Thoracic aorta (tissue), 2 donors: ENCODE measurements at places on chromosomes 11 and 22.

DNA sequence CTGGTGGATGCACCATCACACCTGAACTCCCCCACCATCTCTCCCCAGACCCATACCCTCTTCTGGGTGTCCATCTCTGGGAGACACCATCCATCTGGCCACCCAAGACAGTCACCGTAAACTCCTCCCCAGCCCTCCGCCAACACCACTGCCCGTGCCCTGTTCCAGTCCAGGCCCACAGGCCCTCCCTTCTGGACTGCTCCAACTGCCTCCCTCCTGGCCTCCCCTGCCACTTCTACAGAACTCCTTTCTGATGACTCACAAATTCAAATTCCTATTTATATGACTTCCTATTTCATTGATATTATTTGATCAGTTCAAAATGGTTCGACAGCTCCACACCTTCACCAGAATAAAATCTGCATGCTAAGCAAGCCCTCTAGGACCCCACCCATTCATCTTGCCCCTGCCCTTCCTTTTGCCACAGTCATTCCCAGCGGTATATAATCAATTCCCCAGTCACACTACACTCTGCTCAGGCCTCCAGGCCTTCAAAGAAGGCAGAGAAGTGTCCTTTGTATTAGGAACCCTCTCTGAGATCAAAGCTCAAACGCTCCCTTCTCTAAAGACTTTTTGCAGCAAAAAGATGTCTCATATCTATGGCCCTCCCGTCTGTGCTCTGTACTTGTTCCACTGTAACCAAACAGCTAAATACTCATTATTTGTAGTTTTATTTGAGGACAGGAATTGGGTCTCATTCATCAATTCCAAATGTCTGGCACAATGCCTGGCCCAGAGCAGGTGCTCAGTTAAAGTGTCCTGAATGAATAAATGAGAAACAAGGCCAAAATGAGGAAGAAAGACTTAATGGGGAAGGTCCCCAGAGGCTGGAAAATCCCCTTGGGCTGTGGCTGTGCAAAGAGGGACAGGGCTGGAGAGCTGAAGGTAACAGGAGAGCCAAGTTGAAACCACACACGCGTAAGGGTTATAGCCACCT lies 29.0 kb downstream of the MYH9 start:
- no peak for DNase-seq

GRCh38 chr22:31646186-31647019 lies 15.6 kb downstream of the PISD start:
- DNase-seq = no peak

GRCh38 chr11:66981976-66982578 lies 7.0 kb downstream of the C11orf86 start:
- peak; percentile 49 for DNase-seq

DNA sequence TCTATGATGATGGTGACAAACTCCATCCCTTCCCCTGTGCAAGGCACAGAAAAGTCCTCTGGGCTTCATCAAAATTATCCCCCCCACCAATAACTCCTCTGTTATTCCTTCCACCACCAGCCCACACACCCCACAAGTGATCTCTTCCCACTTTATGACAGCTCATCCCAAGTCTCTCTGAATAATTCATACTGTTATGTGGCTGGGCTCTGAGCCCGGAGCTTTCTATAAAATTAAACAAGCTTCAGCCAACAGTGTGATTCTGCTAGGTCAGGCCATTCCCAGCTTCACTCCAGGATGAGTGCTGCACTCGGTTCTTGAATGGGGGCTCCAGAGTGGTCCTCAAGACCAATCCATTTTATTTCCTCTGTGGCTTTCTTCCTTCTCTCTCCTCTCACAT lies 83.0 kb downstream of the INSC start:
- no peak for DNase-seq

DNA sequence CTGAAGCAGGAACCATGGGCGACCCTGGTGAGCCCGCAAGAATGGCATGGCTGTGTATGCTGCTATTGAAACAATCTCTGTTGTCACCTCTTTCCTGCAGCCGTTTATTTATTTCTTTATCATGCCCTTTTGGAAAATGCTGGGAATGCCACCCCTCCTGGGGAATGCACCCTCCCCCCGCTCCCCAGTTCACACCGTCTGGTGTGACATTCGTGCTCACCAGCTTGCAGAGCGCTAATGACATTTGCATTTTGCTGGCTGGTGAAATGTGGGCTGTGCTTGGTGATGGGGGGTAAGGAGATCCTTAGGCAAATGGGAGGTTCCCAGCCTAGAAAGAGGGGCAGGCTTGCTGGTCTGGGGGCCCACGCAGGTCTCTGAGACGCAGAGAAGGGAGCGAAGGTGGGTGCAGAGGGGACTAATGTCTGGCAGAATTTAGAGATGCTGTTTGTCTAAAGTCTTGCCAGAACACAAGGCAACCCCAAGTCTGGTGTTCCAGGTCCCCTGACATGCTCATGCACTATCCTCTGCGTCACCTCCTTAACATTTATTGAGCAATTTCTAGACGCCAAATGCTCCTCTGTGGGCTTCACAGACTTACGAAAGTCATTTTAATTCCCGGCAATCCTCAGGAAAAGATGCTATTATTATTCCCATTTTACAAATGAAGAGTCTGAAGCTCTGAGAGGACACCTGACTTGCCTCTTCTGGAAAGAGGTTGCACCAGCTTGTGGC lies 91.7 kb downstream of the TP53I11 start:
- no peak for DNase-seq

- no peak for DNase-seq
Measured at GRCh38 chr11:126518972-126519690, 163.6 kb downstream of the ST3GAL4 start.

GRCh38 chr11:68690671-68691401 lies 6.5 kb downstream of the GAL start:
- DNase-seq = no peak

- no peak for DNase-seq
Measured at GRCh38 chr11:3201677-3202181, 16.9 kb downstream of the MRGPRG start.

DNA sequence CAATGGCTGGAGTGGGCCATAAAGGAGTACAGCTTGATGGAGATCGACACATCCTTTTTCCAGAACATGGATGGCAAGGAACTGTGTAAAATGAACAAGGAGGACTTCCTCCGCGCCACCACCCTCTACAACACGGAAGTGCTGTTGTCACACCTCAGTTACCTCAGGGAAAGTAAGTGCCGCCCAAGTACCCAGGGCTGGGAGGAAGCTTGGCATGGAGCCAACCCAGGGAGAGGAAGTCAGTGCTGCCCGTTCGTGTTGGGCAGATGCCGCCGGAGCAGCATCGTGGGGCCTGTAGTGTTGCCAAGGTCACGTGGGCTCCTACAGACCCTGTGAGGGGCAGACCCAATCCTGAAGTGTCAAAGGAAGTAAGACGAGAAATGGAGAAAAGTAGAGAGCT lies 78.9 kb downstream of the FLI1 start:
- DNase-seq = no peak

GRCh38 chr11:606245-606644 lies 9.5 kb downstream of the IRF7 start:
- no peak for DNase-seq

GRCh38 chr22:19948057-19948760 lies 6.6 kb upstream of the TXNRD2 start:
- no peak for DNase-seq

DNA sequence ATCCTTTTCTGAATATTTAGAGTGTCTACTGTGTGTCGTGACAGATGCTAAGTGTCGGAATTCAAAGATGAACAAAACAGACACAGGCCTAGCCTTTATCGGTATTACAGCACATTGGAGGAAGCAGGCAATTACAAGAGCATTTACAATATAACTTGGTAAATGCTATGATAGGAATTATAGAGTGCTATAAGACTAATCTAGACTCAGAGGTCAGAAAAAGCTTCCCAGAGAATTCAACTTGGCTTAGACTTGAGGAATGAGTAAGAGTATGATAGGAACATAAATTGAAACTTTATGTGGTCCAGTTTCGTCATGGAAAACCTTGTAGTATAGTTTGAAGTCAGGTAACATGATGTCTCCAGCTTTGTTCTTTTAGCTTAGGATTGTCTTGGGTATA lies 395.7 kb upstream of the FAT3 start:
- DNase-seq = no peak

DNA sequence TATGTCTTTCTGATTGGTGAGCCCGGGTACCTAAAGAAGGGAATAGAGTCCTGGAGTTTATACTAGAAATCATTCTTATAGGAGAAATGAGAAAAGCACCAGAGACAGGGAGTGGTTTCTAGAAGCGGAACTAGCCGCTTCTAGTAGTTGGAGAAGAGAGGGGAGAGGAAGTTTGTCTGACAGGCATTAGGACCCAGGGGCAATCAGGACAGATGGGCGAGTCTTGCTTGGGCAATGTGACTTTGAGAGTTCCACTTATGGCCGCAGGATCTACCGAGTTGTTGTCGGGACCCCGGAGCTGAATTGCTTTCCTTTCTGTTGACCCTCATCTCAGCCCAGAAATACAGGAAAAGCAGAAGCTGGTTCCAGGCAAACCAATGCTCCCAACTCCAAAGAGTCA lies 596.8 kb upstream of the CNTN5 start:
- no peak for DNase-seq

DNA sequence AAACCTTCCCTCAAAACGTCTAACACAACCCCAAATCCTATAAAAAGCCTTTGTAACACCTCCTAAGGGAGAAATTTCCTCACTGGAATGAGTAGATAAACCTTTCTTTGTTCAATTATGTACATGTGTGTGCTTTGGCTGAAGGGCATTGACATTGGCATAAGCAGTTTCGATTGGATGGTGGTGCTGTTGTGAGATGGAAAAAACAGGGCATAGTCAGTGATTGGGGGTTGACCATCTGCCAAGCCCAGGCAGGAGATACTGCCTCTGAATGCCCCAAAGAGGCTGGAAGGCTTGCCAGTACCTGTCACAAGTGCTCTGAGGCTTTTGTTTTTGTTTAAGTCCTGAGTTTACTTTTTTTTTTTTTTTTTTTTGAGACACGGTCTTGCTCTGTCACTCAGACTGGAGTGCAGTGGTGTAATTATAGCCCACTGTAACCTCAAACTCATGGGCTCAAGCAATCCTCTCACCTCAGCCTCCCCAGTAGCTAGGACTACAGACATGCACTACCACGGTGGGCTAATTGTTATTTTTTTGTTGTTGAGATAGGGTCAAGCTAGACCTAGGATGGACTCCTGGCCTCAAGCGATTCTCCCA lies 1.2 kb upstream of the CCDC117 start:
- DNase-seq = no peak

DNA sequence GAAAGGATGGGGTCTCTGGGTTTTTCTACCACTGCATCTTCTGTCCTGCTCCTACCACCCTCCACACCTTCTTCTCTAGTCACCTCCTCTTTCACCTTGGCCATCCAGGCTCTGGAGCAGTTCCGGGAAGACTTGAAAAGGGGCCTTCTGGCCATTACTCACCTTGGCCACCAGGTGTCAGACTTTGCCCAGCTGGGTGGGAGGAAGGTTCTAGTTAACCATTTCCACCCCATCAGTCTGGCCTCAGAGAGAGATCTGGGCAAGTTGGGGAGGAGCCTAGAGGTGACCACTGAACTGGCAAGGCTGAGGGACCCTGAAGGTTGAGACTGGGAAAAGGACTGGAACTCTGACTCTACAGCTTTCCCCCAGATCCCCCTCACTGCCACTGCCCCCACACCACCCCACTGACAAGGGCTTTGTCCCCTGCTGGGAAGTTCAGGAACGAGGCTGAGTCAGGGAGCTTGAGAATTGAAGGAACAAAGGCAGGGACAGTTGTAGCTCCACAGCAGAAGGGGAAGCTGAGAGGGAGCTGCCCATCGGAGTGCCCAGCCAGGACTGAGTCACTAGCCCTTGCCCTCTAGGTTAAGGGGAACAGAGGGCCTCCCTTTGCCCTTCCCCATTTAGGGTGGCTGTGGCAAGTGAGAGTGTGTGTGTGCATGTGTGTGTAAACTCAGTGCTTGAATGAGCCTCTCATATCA lies 3.7 kb upstream of the POLD4 start:
- no peak for DNase-seq

- no peak for DNase-seq
Measured at GRCh38 chr11:69310934-69311766, 17.2 kb downstream of the MYEOV start.

- DNase-seq = no peak
Measured at GRCh38 chr11:103946793-103947545, 89.5 kb upstream of the DDI1 start.

GRCh38 chr11:94933223-94934130 lies 39.9 kb downstream of the CWC15 start:
- DNase-seq = no peak

- DNase-seq = no peak
Measured at GRCh38 chr22:29992341-29993275, 87.7 kb upstream of the HORMAD2 start.

GRCh38 chr22:49297871-49298721 lies 529.6 kb downstream of the BRD1 start:
- no peak for DNase-seq

- DNase-seq = no peak
Measured at GRCh38 chr11:36574486-36574885, 6.7 kb downstream of the RAG1 start.

- DNase-seq = no peak
Measured at GRCh38 chr11:2114430-2115241, 24.6 kb downstream of the IGF2 start.

- DNase-seq = no peak
Measured at GRCh38 chr11:1450949-1451710, 35.4 kb downstream of the MOB2 start.

DNA sequence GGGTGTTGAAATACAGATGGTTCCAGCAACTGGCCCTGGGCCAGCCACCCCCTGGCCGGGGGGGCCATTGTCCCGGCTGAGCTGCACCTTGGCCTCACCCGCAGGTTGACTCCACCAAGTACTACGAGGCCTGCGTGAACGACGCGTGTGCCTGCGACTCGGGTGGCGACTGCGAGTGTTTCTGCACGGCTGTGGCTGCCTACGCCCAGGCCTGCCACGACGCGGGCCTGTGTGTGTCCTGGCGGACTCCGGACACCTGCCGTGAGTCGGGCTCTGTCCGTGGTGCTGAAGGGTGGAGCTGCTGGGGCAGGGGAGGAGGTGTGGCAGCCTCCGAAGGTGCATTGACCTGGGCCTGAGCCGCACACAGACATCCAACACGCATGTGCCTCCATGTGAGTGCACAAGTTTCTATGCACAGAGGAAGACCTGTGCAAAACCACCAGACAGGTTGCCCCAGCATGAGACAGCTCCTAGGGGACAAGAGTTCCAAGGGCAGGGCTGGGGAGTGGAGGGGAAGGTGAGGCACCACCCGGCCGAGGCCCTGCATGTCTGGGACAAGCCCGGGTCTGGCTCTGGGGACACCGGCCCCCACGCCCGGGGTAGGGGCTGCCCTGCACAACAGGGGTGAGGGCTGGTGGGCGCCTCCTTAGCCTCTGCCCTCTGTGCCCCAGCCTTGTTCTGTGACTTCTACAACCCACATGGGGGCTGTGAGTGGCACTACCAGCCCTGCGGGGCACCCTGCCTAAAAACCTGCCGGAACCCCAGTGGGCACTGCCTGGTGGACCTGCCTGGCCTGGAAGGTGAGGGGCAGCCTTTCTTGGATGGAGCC lies 16.1 kb downstream of the MUC5B start:
- DNase-seq = no peak
